ENCODE measurements at places on chromosomes 4 and X.
A peak's percentile ranks its signal among the peaks of the same experiment; 100 is the strongest.

- DNase-seq, result no peak
These were observed 26.8 kb downstream of the ADH7 start for GRCh38 chr4:99408346-99408745.

DNA sequence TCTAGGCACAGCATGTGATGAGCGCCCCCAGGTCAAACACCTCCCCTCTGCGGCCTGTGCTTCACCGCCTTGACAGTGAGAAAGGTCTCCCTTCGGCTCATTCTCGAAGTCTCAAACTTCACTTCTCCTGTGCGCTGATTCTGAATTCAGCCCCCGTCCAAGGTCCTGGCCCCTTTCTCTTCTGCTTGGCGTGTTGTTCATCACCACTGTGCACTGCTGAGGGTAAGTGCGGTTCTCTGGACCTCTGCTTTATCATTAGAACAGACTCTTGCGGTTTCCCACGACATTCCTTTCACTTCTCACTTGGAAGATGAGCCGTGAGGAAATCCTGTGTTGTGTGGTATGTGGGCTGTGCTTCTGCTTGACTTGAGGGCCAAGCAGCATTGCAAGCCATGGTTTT is 11.9 kb downstream of the HTT-AS start:
- DNase-seq, result no peak

DNA sequence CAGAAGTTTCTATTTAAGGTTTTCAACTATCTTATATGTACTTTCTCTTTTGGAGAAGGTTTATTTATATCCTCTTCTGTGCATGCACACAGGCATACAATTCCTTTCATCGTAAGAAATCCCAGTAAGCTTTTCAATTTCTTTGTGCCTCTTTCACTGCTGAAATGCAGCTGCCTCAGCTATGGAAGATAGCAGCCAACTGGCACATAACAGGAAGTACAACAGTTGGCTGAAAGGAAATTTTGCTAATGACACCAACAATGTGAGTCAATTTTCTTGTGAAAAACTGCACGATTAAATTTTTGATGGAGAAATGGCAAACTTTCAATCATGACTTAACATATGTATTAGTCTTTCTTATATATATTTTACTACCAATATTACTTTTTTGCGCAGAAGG is 74.5 kb upstream of the PAQR3 start:
- no peak for DNase-seq

- DNase-seq, result peak; percentile 99
These were observed 293.1 kb downstream of the CAMK2D start for GRCh38 chr4:113468165-113469022.

GRCh38 chr4:38177035-38177546 is 216.9 kb downstream of the PTTG2 start:
- no peak for DNase-seq

GRCh38 chr4:1024882-1025545 is 13.6 kb downstream of the FGFRL1 start:
- DNase-seq, result no peak

GRCh38 chr4:63742882-63743281 is 666.4 kb downstream of the TECRL start:
- no peak for DNase-seq

DNA sequence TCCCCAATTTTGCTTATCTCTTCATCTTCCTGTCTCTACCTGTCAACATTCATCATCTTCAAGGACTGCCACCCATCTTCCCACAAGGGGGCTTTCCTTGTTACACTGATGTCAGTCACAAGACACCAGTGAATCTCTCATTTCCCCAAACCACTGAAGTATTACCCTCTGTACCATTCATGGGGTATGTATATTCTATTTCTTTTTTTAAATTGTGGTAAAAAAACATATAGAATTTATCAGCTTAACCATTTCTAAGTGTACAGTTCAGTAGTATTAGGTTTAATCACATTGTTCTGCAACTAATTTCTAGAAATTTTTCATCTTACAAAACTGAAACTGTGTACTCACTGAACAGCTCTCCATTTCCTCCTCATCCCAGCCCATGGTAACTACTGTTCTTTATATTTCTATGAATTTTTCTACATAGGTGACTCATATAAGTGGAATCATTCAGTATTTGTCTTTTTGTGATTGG is 98.6 kb downstream of the LARP7 start:
- DNase-seq, result no peak

DNA sequence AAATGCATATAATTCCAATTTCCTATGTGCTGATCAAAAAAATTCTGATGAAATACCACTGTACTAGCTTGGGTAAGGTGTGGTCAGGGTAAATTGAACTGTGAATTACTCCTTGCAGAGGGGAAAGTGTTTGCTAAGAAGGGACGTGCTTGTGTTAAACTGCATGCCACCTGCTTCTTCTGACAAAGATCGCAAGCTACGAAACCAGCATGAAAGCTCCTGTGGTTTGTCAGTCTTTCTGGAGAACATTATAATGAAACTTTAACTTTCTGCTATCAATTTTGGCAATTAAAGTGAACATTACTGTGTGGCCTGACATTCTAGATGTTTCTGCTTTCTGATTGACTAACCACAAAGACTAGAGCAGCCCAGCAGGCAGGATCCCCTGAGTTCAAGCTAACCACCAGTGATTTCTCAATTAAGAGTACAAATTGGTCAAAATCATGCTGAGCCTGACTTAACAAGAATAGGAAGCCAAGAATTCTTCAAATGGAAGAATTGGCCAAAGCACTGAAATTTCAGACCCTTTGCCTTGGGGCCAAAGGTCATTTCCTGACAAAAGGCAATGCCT is 239.0 kb downstream of the SLITRK2 start:
- DNase-seq, result no peak

- no peak for DNase-seq
These were observed 131.3 kb downstream of the RTL3 start for GRCh38 chrX:78527818-78528217.

DNA sequence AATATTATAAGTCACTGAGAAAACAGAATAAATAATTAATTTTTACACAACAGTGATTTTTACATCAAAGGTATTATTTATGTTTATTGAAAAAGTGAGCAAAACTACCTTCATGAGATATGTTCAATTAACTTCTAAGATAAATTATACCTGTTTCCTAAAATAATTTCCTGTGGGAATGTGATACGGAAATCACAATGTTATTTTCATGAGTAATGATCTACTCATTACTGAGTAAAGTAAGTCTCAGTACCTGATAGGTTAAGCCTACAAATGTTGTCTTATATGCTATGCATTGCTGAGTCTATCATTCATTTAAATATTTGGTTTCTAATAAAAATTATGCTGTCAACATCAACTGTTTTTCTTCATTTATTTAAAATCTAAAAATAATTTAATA is 324.0 kb downstream of the STPG2 start:
- no peak for DNase-seq

DNA sequence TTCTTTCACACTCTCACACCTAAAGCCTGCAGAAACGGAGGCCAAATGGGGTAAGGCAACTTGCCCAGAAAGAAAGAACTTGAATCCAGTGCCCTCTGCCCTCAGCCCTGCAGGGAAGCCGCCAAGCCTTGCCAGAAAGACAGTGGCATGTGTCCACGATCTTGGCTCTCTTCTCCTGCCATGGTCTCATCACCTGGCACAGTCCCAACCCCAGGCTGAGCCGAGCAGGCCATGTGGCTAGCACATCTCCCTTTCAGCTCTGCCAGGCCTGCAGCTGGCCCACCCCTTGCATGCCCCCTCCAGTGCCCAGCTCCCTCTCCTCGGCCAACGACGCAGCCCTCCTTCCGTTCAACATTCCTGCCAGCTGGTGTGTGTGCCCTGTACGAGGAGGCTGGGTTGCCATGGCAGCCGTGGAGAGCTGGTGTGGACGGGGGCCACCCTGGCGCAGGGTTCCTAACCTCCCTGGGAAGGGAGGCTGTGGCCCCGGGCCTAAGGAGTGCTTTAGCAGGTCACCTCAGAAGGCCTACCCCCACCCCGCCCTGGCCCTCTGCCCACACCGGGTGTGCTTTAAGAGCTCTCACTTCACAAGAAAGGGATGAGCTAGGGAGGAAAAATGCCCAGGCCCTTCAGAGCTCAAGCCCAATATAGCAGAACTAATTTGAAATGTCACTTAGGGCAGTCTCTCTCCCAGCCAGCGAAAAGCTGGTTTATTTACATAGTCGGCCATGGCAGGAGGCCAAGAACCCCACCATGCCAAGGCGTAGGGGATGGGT is 73.0 kb upstream of the PJA1 start:
- no peak for DNase-seq

DNA sequence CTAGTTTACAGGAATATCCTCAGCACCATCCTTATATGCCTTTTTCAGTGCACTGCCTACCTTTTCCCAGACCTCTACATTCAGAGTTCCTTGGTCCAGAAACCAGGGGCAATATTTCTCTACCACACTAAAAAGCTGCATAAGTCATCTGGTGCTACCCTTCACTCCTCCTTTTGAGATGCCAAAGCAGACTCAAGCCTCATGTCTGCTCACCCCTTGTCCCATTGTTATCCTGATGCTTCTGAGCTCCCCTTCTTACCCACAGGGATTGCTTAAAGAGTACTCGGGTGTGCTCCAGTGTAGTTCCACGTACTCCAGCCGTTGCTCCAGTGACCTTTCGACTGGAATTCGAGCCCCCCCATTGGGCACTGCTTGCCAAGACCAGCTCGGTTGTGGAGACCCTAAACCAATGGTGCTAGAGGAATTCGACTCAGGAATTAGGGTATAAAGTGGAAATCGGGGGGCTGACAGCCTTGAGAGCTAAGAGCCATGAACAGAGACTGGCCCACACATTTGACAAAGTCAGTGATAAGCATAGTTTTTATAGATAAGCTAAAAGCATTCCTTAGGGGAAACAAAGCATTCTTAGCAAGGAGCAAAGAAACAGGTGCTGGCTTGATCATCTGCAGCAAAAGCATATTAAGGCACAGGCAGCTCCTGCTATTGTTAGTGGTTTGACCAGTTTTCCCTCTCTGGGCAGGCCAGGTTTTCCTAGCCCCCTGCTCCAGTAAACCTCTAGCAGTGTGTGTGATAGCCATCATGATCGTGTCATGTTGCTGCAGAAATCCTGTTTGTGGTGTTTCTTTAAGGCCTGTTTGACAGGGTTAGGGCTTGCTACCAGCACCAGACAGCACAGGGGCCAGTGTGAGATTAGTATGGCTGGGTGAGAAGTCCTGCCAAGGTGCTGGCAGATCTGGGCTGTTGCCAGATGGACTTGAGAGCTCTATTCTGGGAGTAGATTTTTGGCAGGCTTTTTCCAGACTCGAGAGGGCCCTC is 57.5 kb upstream of the WDR1 start:
- DNase-seq, result no peak

DNA sequence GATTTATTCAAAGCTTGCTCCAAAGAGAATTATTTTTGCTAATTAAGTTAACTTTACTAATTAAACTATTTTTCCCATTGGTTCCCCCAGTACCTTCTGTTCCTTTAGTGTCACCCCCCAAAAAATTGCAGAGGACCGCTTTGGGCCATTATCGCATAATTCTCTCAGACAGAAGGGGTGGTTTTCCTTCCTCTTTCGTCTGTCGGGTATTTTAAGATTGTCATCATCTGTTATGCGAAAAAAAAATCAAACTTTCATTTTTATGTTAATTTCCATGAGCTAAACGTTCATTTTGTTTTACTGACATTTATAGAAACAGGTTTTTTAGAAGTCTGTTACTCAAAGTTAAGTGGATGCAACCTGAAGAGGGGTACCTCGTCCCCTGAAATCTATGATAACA is 76.2 kb upstream of the DDX3X start:
- no peak for DNase-seq

DNA sequence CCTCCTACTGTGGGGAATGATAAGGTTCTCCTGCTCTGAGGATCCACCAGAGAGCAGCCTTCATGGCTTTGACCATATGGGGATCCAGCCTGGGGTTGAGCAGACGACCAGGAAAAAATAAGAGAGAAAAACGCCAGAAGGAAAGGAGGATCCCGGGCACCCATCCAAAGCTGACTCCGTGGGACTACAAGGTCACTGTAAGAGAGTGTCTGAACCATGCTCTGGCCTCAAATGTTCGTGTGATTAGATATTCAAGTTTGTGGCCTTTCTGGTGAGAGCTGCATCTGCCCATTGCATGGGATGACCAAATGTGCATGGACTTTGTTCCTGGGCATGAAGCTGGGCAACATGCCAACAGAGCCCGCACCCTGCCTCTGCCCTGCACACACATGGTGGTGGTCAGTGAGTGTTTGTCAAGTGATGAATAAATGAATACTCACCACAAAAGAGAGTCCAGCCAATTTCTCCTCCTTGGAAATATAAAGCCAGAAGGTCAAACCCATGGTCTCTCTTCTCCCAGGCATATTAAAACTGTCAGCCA is 346.0 kb upstream of the GATB start:
- peak; percentile 82 for DNase-seq

DNA sequence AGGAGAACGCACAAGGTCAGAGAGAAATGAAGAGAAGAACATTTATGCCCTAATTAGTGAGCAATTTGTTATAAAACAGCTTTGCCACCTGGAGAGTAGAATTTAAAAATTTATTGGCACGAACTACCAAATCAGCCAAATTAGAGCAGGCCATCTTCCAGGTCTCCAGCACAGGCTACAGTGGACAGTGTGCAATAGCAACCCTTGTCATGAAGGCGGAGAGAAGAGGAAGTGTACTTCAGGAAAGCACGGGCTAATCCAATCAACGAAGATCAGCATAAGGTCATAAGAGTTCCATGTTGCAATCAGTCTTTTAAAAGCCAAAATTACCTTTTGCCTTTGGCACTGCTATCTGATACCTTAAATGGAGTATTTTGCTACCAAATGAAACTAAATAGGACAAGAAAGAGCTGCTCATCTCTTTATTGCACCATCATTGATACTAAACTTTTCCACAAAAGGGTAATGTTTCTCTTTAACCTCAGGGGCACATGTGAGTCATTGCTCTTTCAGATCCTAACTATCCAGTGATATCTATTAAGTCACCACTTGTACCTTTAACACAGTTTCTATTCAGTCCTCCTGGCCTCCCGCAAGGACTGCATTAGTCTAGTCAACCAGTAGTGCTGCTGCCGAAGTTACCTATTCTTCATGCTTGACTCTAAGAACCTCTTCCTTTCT is 19.9 kb downstream of the ANK2 start:
- DNase-seq, result no peak

DNA sequence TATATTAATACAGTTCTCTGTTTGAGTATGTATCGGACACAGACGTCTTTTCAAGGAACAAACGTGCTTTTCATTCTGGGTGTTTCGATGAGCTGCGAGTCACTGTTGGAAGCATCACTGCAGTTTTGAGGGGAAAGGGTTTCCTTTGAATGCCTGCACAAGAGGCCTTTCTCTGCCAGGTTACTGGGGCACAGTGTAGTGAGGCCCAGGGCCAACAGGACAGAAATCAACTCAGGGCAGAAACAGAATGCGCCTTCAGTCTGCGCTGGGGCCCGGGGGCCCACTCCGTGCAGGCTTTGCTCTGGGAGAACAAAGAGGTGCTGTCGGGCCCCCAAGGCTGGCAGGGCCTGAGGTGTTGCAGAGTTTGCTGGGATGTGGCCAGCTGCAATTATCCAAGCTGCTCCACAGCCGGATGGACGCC is 2.3 kb upstream of the PPP2R3B start:
- DNase-seq, result no peak

DNA sequence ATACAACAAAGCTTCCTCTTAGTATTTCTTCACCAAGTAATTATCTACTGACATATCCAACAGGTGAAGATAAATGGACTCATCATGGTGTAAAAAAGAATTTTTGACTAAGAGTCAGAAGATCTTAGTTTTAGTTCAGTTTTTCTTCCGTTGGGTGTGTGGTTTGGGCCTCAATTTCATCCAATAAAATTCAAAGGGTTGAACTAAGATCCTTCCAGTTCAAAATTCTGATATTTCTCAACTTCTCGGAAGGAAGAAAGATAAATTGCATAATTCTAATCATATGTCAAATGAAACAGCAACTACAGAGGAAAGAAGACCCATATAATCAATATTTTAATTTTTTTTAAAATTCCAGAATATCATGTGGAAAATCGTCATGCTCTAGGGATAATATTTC is 192.7 kb downstream of the SPRY1 start:
- DNase-seq, result no peak
